ENCODE measurements at places on chromosomes 12 and 14.
A peak's percentile ranks its signal among the peaks of the same experiment; 100 is the strongest.

- DNase-seq = no peak
Observed at GRCh38 chr14:44612002-44612401, 104.9 kb upstream of the FSCB start.

- no peak for DNase-seq
Observed at GRCh38 chr12:42180990-42181596, 36.4 kb upstream of the GXYLT1 start.

DNA sequence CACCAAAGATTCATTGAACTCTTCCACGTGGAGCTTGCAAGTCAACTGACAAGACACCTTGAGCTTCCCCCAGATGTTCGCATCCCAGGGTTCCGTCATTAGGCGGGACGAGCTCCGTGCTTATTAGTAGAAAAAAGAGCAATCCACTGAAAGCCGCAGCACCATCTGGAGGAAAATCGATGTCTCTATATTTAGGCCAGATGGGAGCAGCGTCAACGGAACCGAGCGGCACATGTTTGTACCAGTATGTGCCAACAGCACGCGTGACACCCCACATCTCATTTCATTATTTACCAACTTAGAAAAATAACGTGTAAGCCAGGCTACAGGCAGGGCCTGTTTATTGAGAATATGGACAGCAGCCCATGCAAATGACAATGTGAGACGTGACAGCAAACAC, 45.8 kb upstream of the TMEM132D start:
- no peak for DNase-seq

DNA sequence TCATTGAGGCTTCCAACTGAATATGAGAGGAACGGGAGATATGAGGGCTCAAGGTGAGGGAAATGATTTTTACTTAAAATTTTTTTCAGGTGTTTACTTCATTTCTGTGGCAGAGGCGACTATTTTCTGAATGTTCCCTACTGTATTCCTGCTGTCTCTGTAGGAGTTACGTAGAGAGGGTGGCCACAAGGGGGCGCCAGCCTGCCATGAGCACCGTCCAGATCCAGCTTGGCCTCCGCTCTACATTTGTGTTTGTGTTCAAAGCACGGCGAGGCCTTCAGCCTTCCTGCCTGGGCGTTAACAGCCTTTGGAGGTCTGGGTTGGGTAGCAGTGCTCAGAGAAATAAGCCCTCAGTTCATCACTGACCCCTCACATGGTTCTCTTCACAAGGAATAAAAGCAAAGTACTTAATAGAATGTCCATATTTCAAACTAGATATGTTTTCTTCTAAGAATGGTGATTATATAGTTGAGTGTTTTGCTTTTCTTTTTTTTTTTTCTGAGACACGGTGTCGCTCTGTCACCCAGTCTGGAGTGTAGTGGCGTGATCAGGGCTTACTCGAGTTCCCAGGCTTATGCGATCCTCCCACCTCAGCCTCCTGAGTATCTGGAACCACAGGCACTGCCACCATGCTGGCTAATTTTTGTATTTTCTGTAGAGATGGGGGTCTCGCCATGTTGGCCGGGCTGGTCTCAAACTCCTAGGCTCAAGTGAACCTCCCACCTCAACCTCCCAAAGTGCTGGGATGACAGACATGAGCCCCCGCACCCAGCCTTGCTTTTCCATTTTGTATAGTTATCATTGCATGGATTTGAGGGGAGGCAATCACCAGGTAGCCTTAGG, 22.3 kb downstream of the CKB start:
- peak; percentile 87 for DNase-seq

DNA sequence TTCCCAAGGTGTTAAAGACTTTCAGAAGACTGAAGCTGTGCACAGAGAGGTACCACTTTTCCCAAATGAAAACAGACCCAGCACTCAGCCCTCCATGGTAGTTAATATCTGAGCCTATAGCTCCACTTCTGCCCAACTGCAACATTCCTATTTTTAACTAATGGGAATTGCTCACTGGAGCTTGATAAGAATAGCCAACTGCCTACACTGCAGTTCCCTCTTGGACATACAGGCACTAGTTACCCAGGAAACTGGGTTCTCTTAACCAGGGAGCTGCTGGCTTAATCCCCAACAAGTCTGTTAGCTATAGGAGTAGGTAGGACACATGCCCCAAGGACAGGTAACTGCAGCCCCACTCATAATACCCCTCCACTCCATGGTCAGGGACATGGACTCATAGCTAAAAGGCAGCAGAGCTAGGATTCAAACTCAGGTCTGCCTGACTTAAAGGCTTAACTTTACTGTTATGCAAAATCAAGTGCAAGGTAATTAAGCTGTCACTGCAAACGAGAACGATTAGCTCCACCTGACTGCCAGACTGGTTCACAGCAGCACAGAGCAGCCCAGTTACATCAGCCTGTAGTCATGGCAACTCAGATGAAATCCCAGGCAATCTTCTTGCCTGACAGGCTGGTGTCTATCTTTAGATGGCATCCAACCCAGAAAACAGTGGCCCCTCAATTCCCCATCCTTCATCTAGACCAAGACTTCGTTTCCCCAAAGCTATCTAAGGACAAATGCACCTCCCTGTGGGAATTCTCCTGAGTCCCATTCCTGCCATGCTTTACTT, 77.1 kb upstream of the ACTN1 start:
- no peak for DNase-seq

- DNase-seq = no peak
Observed at GRCh38 chr12:50927356-50927755, 25.0 kb upstream of the HIGD1C start.

Data from T-cell (primary cell).